ENCODE measurements at places on chromosomes 4 and X.
A peak's percentile ranks its signal among the peaks of the same experiment; 100 is the strongest.

GRCh38 chr4:118941149-118941548 is 52.5 kb downstream of the SYNPO2 start:
- DNase-seq: no peak

DNA sequence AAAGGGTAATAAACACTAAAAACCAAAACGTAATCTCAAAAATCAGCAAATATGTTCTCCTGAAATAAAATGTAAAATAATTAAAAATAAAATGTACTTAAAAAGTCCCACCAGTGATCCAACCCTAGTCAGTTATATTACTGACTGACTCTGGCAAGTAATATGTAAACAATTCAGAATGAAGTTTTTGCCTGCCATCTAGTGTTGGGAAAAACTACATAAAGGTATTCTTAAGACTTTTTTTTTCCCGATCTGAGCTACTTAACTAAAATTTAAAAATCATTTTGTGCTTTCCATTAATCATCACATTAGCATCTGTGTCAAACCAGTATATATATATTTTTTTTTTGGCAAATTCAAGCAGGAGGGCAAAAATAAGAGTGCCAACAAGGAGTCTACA is 24.0 kb downstream of the RCHY1 start:
- DNase-seq: no peak

DNA sequence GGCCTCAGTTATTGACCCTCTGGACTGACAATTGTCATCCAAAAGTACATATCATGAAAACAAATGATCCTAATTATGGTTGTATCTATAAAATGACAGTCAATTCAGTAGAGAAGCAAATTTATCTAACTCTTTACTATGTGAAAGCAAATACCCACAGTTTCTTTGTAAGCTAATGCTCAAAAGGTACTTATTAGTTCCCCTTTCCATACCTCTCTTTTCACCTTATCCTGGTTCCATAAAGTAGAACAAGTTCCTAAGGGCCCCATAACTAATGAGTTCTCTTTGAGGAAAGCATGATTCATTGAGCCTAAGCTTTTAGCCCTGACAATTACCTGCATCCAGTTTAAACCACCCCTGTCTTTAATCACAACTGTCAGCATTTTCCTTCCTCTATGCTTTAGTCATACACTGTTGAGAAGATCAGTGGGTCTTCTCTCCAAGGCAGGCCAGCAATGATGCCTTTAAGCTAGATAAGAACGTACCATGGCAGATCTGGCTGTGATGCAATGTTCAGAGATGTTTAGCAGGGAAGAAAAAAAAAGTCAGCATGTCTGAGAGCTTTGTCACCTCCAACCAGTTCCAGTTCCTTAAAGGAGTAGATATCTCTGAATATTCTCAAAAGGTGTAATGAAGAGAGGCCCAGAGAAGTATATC is 179.7 kb upstream of the RASGEF1B start:
- no peak for DNase-seq

GRCh38 chr4:72909461-72909860 is 160.1 kb downstream of the COX18 start:
- peak; percentile 20 for DNase-seq

GRCh38 chr4:116952530-116953136 is 132.7 kb downstream of the TRAM1L1 start:
- DNase-seq: no peak

DNA sequence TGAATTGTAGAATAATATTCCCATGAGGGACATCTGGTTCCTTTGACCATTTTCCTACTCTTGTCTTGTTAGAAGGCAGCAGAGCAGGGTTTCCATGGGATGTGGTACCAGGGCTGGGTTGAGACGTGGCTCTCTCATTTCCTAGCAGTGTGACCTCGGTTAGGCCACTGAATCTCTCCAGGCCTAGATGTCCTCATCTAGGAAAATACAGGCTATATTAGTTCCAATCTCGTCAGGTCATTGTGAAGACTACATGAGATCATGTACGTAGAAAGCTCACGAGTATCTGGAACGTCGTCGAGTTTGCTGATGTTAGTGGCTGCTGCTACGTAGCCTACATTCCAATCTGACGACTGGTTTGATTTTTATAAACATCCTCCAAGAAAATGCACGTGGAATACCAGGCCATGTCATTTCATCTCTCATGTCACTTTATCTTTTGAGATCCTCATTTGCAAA is 278.2 kb upstream of the GATB start:
- DNase-seq: no peak

- peak; percentile 38 for DNase-seq
Observed at GRCh38 chr4:83639849-83640493, 104.1 kb downstream of the GPAT3 start.

DNA sequence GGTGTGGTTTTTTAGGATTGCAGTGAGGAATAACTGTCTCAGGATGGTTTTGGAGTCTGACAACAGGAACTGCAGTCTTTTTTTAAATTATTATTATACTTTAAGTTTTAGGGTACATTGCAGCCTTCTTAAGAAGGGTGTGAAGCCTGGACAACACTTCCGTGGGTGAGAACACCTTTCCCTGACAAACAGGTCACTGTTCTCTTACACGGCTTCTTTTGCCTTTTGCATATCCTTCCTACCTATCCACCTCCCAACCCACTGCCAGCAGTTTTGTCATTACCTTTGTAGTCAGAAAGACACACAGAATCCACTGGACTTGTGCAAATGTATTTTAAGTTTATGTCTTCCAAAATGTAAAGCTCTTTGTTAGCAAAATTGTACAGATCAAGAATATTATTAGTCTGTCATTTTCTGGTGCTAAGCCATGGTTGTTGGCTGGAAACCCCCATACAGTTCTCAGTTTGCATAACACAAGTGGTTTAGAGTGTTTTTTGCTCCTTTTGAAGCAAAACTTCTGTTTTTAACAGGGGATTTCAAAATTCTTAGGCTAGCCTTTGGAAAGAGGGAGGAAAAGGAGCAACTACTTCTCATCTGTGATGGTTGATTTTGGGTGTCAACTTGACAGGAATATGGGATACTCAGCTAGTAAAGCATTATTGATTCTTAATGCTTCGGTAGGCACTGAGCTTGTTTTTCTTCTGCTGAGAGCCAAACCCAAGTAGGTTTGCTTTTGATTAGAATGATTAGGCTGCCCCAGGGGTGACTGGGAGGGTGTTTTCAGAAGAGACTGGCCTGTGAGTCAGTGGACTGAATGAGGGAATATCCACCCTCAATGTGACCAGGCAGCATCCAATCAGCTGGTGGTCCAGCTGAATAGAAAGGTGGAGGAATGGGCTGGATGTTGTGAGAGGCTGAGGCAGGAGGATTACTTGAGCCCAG is 29.4 kb upstream of the KLHL2 start:
- DNase-seq: no peak

DNA sequence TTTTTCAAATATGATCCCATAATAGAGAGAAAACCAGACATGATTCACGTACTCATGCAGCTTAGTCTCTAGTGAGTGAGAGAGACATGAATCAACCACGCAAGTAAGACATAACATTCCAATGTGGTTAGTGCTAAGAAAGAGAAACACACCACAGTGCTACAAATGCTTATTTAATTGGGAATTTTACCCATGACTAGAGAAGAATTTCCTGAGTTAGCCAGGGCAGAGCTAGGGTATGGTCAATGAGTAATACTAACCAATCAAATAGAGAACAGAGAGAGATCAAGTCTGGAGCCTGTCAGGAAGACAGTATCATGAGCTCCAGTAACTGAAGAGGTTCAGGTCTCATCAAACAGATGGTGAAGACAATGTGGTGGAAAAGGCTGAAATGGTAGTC is 495.2 kb downstream of the PDGFC start:
- no peak for DNase-seq

DNA sequence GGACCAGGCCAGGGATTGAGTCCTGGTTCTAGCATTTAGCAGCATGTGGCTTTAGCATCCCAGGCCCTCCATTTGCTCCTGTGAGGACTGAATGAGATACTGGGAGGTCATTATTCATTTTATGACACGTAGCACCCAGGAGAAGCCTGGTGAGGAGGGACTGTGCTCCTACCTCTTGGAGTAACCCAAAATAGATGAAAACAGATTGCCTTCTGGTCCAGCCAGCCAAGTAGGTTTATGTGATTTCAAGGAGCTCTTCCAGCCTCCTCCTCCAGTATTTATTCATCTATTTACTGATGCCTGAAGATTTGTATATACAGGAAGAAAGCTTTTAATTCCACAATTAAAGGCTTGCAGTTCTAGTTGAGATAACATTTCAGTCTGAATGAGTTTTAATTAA is 109.3 kb downstream of the GATB start:
- DNase-seq: no peak

DNA sequence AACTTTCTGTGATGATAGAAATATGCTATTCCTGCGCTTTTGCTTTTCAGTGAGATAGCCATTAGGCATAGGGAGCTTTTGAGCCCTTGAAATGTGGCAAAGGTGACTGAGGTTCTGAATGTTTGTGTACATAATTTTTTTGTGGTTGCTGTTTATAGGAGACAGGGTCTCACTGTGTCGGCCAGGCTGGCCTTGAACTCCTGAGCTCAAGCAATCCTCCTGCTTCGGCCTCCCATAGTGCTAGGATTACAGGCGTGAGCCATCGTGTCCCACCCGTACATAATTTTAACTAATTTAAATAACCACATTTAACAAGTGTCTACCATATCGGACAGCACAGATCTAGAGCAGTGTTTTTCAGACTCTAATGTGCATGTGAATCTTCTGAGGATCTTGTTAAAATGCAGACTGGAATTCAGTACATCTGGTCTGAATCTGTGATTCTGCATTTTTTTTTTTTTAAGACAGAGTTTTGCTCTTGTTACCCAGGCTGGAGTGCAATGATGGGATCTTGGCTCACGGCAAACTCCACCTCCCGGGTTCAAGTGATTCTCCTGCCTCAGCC is 45.3 kb downstream of the CASP6 start:
- no peak for DNase-seq

DNA sequence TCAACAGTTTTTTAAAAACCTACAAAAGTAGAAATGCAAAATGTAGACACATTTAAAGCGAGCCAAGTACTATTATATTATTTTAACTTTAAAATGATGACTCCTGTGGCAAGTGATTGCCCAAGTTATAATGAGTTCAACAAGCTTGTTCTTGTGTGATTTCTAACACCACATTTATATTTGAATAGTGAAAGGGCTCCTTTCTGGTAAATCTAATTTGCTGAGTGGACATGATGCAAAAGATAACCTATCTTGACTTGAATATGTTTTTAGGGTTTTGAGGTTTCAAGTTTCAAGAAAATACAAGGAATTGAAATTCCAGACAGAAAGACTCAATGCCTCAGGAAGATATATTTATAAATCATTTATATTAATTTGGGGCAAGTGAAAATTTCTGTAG is 1.1 kb upstream of the EPGN start:
- DNase-seq: no peak

DNA sequence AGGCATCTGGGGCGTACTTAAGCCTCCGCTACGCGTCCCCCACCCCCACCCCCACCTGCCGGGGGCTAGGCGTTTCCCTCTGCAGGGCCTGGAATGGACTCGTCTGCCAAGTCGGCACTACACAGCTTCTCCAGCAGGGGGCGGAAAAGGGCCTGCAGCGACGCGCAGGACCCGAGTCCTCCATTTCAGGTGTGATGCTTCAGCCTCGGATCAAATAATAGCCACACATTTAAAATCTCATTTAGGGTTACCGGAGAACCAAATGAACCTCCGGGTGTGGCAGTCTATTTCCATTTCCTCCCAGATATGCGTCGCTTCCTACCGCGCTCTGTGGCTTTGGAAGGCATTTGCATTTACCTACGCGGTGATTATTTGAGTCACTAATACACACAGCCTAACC is 2.9 kb downstream of the PAK3 start:
- peak; percentile 12 for DNase-seq

DNA sequence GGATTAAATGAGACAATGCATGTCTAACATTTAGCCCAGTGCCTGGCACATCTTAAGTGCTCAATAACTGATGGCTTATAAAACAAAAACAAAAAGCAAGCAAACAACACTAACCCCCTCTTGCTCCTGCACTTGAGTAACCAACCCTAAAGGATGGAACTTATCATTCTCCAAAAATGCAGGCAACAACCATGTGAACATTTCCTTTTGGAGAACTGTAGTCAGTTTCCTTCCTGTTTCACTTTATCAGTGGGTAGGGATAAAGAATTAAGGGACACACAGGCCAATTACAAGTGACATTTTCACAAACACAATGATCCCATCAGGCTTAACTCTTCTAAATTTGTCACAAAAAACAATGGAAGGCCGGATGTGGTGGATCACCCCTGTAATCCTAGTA is 30.4 kb downstream of the RPS3A start:
- DNase-seq: no peak

- no peak for DNase-seq
Observed at GRCh38 chr4:36278789-36279188, 2.6 kb upstream of the DTHD1 start.

- no peak for DNase-seq
Observed at GRCh38 chr4:129672941-129673340, 577.0 kb downstream of the C4orf33 start.

DNA sequence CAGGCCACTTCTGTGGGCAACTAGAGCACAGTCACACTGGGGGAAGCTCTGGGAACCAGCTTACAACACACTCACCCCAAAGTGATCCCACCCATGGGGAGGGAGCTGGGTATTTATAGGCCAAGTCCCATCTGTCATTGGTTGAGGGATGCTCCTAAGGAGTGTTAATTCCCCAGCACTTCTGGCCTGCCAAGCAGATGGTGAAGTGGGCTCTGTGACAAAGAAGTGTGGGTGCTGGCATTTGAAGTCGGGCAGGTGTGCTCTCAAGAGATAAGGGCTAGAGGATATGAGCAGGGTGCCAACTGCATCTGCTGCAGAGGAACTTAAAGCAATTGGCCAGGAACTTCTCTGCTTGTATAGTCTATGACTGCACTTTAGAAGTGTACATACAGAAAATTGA is 30.9 kb downstream of the PTCHD1 start:
- no peak for DNase-seq

DNA sequence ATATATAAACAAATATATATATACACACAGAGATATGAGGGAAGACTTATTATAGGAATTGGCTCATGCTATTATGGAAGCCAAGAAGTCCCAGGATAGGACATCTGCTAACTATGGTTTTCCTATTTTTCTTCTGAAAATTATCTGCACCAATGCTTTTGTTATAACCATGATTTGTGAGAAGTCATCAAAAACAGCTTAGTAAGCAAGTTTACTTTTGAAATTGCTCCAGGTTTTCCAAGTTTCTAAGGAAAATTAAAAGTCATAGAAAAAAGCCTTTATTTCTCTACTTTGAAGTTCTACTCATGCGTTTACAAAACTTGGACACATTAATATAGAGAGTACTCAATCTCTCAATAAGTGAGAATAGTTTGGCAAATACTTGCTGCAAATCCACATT is 213.1 kb downstream of the TRAM1L1 start:
- no peak for DNase-seq

DNA sequence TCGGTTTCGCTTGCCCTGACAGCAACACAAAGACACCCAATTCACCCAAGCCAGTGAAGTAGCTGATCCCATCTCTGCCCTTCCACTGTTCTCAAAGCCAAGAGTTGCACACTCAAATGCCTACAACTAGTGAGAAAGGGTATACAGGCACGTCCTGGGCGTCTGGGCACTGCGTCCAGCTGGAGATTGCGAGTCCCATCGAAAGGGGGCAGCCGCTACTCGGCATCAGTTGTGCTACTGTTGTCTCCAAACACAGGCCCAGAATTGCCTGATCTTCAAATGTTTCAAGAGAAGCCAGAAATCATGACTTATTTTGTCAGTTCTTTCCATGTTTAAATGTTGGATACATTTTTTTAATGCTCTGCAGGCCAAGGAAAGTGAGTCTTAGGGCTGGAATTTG is 487.8 kb downstream of the BCOR start:
- DNase-seq: no peak

All from HuH-7.5 (cell line).